ENCODE measurements at places on chromosomes 4 and X.

- no peak for DNase-seq
These were observed 301.2 kb downstream of the IL1RAPL1 start for GRCh38 chrX:28888416-28888815.

GRCh38 chrX:103423955-103424638 is 47.8 kb downstream of the BEX3 start:
- no peak for DNase-seq

GRCh38 chr4:47213539-47213938 is 182.2 kb downstream of the GABRB1 start:
- no peak for DNase-seq

DNA sequence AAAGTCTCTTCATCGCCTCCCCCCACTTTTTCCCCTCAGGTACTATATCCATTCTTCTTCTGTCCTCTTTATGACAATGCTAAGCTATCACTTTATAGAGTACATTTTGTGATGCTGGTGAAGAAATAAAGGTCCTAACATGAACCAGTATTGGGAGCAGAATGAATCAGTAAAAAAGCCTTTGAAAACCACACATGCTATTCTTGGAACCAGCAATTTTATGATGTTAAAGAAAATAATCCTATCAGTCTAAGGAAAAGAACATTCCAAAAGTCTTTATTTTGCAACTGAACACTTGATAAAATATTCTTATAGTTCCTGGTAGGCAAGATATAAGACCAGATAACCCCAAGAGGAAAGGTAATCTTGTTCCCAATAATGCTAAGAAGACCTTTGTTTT is 107.8 kb upstream of the MCF2 start:
- DNase-seq, result no peak

DNA sequence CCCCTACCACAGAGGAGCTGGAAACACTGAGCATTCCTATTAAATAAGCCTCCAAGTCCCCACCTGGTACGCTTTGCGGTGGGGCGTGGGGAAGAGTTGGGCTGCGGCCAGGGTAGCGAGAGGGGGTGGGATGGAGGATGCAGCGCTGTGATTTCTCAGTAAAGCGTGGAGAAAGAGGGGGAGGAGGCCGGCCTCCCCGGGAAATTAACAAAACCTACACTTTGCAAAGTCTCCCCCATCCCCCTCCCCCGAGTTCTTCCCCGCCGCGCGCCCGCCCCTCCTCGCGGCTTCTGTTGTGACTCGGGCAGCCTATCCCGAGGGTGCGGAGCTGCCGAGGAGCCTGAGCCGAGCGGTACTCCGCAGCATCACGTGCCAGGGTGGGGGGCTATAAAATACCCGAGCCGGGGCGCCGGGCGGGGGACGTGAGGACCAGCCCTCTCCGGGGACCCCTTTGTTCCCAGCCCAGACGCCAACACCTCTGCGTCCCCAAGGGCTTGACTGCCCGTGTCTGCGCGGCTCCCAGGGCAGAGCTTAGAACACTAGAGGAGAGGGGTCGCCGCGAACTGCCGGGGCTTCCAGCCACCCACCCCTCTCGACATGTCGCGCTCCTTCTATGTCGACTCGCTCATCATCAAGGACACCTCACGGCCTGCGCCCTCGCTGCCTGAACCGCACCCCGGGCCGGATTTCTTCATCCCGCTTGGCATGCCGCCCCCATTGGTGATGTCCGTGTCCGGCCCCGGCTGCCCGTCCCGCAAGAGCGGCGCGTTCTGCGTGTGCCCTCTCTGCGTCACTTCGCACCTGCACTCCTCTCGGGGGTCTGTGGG is at the start of gene GSX2:
TSS of gene GSX2 (plus strand) at position 416 of the 827 bp plus-strand sequence. CDS start at position 598, 182 bp downstream.
- DNase-seq, result no peak

DNA sequence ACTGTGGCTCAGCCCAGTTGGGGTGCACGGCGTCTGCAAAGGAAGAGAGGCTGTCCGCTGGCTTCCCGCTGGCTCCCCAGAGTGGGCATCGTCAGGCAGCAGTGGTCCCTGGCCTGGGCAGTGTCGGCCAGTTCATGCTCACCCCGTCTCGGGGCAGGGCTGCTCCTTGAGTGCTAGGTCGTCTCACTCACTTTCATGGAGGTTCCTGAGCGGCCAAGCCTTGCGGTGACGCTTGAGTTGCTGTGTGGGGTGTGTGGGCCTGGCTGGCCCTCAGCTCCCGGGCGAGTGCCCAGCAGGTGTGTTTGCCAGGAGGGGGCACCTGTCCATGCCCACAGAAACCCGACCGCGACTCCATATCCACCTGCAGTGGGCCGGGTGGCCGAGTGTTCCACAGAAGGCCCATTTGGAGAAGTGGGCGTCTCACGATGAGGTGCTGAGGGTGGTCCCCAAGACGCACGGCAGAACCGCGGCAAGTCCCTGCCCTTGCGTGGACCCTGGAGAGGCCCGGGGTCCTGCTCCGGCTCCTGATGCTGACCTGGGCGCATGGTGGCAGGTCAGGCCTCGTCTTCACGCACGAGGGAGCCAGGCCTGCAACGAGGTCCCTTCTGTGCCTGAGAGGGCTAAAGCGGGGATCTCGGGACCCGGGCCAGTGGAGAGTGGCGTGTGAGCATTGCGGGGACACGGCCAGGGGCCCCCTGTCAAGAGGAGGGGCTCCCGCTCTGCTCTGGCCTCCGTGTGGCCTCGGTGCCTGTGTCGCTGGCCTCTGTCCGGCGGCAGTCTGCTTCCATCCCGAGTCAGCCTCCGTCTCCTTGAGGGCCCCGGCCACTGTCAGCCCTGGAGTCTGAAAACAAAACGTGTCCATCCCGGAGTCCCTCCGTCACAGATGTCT is 18.5 kb upstream of the UVSSA start:
- no peak for DNase-seq

- no peak for DNase-seq
These were observed 157.9 kb downstream of the AMELX start for GRCh38 chrX:11451151-11451550.

DNA sequence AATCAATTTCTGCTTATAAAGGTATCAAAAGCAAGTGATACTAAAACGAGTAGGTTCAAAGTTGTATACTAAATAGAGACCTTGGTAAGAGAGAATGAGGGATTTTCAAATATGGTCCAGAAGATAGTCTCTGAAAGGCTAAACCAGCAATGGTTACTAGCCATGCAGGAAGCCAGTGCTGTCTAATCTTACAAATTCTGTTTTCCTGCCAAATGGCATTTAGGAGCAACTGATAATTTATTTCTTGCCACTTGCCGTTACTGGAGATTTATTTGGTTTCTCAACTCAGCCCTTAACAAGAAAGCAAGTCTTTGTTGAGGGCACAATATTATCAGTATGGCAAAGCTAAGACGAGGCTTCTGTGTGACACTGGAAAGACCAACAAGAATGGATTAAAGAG is 47.2 kb downstream of the MAP7D3 start:
- DNase-seq, result no peak

DNA sequence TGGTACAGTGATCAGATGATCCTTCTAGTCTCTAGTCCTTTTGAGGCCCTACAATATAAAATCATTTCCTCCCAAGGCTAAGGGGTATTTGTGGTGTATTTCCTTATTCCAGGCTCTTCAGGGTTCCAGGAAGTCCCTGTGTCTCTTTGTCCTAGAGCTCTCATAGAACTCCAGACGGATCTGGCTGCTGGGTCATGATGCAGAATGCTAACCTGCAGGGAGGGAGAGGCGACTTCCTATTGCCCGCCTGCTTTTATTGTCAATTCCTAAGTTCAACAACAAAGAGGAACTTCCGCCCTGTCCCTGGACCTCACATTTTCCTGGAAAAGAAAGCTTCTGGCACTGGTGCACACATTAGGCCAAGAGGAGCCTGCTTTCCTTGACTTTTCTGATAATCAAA is 45.9 kb upstream of the ZNF827 start:
- no peak for DNase-seq

GRCh38 chr4:129278868-129279267 is 182.9 kb downstream of the C4orf33 start:
- no peak for DNase-seq

GRCh38 chr4:53714236-53715140 is 123.2 kb upstream of the LNX1 start:
- no peak for DNase-seq

GRCh38 chrX:111823128-111823527 is 52.9 kb upstream of the TRPC5OS start:
- DNase-seq, result no peak

- no peak for DNase-seq
These were observed 104.0 kb upstream of the ARHGEF9 start for GRCh38 chrX:63889001-63889400.
